ENCODE measurements at places on chromosomes 11 and 22.
A peak's percentile ranks its signal among the peaks of the same experiment; 100 is the strongest.

- no peak for DNase-seq
Observed at GRCh38 chr11:59427068-59427382, 812 bp upstream of the OR5A2 start.

- peak; percentile 68 for DNase-seq
Observed at GRCh38 chr11:30392221-30392784, 69.4 kb downstream of the ARL14EP start.

DNA sequence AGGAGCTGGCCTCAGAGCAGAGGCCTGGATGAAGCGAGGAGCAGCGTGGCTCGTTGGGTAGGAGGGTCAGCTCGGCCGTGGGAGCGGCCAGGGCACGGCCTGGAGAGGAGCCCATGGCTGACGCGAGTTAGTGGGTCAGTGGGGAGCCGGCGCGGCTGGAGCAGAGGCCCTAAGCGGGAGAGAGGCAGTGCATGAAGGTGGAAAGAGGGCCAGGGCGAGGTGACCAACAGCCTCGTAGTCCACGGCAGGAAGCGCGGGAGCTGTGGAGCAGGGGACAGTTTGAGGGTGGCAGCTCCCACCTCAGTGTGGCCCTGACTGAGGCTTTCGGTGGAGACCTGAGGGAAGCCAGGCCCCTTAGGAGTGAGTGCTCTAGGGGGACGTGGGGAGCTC lies 24.1 kb downstream of the DCPS start:
- no peak for DNase-seq

GRCh38 chr22:39434243-39434653 lies 22.6 kb upstream of the MGAT3 start:
- DNase-seq, result no peak

DNA sequence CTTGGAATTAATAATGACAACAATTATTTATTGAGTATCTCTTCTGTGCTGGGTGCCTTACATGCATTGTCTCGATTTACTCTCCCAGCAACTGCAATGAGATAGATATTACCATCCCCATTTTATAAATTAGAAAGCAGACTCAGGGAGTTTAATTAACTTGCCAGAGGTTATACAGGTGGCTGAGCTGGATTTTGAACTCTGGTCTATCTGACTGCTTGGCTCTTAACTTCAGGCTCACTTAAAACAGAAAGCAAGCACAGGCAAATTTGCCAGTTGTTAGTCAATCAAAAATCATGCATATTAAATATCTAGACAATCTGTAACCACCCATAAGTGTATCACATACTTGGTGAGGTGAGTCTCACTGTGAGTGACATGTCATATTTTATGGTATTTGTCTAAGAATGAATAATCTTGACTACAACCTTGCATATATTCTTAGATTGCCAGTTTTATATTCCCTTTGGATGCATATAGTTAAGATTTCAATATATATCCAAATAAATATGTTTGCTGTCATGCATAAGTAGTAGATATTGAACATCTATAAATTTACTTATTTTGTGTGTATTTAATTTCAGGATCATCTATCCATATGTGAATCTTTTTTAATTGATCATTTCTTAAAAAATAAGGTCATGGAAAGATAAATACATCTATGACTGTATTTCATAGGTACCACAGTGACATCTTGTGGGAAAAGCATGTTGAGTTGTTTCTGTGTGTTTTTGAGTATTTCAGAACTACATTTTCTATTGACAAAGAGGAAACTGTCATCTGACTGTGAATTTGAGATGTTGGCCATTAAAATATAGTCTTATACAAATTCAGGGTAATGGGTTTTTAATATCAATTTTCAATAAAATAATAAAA lies 112.0 kb upstream of the ARHGAP42 start:
- no peak for DNase-seq

DNA sequence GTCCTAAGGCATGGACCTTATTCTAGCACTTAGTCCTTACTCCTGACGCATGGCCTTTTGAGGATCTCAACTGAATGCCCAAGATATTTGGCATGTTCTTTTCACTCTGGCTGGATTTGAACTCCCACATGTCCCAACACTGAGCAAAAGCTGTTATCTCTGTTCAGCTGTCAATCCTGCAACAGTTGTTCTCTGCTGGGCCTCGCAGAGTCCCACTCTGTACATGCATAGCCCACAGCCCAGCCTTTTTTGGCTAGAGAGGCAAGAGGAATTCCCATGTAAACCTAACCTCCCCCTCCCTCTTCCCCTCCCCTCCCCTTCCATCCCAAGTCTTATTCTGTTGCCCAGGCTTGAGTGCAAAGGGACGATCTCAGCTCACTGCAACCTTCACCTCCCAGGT lies 21.8 kb upstream of the DRG1 start:
- no peak for DNase-seq

- DNase-seq, result no peak
Observed at GRCh38 chr11:114876234-114876633, 197.9 kb downstream of the NXPE2 start.

GRCh38 chr11:70566768-70567530 lies 168.6 kb downstream of the CTTN start:
- no peak for DNase-seq

DNA sequence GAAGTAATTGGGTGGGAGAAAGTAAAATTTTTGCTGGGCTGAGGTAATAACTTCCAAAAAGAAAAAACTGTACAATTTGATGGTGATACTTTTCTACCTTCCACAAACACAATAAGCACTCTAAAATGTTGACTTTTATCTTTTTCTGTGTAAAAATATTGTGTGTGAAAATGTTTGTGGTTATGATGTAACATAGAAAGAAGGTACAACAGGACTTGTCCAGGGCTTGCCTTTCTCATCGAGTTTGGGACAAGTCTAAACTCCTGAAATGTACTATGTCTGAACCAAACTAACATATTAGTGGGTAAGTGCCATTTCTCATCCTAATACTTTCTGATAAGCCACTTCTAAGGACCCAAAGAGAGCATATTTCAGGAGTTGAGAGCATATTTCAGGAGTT lies 174.2 kb upstream of the PDGFD start:
- no peak for DNase-seq

GRCh38 chr11:110207123-110207522 lies 89.3 kb downstream of the RDX start:
- DNase-seq, result no peak

DNA sequence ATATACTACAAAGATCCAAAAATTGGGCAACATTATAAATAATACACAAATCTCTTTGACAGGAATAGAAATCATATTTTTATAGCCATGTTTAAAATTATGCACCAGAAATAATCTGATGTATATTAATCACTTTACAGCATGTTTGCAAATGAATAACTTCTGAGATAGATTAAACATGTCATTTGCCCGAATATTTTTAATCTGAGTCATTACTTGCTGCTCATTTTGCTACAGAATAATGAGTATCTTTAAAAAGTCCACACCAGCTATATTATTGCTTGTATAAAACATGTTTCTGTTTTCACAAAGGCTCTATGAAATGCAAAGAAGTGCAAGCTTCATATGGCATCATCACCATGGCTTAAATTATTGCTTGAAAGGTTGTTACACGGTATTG lies 336.8 kb downstream of the GUCY1A2 start:
- no peak for DNase-seq

GRCh38 chr11:70470127-70470526 lies 71.8 kb downstream of the CTTN start:
- DNase-seq, result peak; percentile 93

DNA sequence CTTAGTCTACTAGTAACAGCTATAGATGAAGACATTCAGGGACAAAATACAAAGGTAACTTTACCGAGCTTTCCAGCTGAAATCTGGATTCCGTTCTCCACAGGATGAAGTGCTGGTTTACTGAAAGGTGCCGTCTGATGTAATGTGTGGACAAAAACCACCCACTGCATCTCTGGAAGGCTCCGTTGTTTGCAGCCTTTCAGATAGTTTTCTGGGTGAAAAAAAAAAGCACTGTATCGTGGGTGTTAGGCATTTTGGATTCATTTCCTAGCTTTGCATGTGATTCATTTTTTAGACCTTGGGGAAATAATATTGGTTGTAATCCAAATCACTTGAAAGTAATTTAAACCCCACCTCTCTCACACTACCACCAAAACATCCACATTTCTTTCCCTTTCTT lies 10.4 kb downstream of the JAM3 start:
- DNase-seq, result no peak
